ENCODE measurements at places on chromosomes 4 and X. TPM values are rescaled to one million over a fixed set of nuclear protein-coding genes. Genes with fewer than 3 reads are reported as not detected.

WDR44 gene
- total RNA-seq = 15.9 TPM

MND1 gene
- 8.2 TPM for total RNA-seq

FGFBP2 gene
- 7.0 TPM for total RNA-seq

RAB9B gene
- total RNA-seq = 0.64 TPM

LDB2 gene
- not detected for total RNA-seq

MAB21L2 gene
- total RNA-seq = not detected

CORIN gene
- 0.49 TPM for total RNA-seq

MAOB gene
- not detected for total RNA-seq

AMMECR1 gene
- total RNA-seq = 11.1 TPM

ERCC6L gene
- 6.5 TPM for total RNA-seq

COX7B2 gene
- total RNA-seq = not detected

CDS1 gene
- total RNA-seq = 0.05 TPM

TRIM61 gene
- total RNA-seq = 5.1 TPM
